Activated T-cell treated with anti-CD3 and anti-CD28 coated beads for 4 hours (primary cell): ENCODE measurements at places on chromosomes 1 and 21.
A peak's percentile ranks its signal among the peaks of the same experiment; 100 is the strongest.

- DNase-seq = no peak
Measured at GRCh38 chr1:152495066-152495675, 15.4 kb upstream of the LCE5A start.

DNA sequence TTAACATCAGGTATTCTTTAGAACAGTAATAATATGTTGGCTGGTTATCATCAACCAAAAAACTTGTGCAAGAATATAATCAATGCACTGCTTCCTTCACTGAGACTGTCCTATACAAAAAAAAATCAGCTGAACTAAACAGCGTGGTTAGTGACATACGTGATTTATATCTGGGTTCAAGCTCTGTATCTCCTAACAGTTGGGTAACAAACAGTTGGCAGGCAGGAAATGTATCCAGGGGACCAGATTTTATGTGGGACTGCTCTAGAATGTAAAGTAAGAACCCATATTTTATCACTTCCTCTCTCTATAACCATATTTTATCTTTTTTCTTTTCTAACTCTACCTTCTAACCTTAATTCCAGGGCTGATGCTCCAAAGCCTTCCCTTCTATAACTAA, 8.0 kb downstream of the ACBD6 start:
- DNase-seq = no peak

DNA sequence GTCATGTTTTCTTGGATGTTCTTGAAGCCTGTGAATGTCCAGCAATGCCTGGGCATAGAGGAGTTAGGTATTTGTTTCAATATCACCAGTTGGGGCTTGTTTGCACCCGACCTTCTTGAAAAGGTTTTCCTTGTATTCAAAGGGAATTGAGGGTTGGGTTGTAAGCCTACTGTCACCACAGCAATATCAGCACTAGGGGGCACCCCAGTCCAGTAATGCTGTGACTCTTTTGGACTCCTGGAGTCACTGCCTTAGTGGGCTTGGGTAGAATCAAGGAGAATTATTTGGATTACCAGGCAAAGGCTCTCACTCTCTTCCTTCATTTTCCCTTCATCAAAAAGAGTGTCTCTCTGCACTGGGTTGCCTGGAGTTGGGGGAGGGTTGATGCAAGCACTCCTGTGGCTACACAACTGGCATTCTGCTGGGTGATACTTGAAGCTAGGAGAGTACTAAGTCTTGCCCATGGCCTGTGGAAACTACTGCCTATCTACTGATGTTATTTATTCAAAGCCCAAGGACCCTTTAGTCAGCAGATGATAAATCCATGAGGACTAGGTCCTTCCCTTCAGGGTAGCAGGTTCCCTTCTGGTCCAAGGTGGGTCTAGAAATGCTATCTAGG, 34.5 kb downstream of the OR10R2 start:
- DNase-seq = peak; percentile 19

GRCh38 chr1:45880930-45881329, 77.5 kb downstream of the MAST2 start:
- no peak for DNase-seq

GRCh38 chr21:34544032-34544496, 32.1 kb upstream of the KCNE1 start:
- peak; percentile 30 for DNase-seq

- no peak for DNase-seq
Measured at GRCh38 chr21:46286648-46287002, 483 bp downstream of the YBEY start.

GRCh38 chr1:223137455-223138085, 5.5 kb downstream of the TLR5 start:
- no peak for DNase-seq

- no peak for DNase-seq
Measured at GRCh38 chr1:93617670-93618499, 63.8 kb downstream of the BCAR3 start.

GRCh38 chr1:44090429-44091252, 28.0 kb upstream of the KLF17 start:
- DNase-seq = no peak
